ENCODE measurements at places on chromosomes 11 and 22.

GRCh38 chr11:59025097-59025496 is 61.0 kb upstream of the GLYATL1B start:
- DNase-seq = no peak

DNA sequence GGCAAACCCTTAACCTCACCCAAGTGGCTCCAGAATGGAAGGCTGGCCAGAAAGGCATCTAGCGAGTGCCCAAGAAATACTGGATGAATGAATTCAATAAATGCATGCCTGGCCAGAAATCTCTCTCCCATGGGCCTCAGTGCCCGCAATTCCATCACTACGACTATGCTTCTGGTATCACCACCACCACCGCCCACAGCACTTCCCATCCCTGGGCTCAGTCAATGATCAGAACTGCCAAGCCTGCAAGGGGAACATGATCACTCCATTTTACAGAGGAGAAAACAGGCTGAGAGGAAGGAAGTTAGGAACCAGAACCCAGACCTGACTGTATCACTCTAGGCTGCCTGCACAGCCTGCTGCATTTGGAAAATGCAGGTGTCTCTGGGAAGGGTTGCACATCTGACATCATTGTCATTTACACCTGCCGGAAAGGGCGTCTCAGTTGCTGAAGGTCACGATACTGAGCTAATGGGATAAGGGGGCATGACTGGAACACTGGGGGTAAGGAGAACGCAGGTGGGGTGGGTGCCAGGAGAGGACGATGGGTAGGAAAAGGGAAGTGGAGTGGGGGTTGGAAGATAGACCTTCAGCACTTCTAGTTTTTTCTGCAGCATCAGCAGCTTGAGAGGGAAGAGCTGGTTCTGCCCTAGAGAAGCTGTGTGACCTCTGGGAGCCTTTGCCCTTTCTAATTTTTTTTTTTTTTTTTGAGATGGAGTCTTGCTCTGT is 3.2 kb downstream of the GPR152 start:
- no peak for DNase-seq

GRCh38 chr11:65788821-65789220 is 2.0 kb downstream of the OVOL1 start:
- DNase-seq = no peak

GRCh38 chr11:128187835-128188234 is 399.5 kb downstream of the ETS1 start:
- DNase-seq = peak; percentile 80

- peak; percentile 93 for DNase-seq
Measured at GRCh38 chr11:35083431-35084238, 55.3 kb upstream of the CD44 start.

DNA sequence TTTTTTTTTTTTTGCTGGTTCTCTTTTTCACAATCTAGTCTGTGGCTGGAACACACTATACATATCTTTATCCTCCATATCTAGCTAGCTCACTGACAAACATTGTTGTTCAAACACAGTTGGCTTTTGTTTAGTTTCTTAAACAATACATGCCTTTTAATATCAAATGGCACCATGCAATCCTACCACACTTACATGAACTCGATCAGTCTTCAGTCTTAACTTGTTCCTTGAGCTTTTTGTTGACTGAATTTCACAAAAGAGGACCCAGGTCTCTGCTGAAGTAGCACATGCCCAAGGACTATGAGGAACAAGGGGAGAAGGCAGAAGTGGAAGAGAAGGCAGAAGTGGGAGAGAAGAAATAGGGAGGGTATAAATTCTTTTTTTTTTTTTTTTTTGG is 25.5 kb downstream of the TMEM123 start:
- no peak for DNase-seq

GRCh38 chr22:36562261-36562835 is 33.4 kb upstream of the EIF3D start:
- DNase-seq = peak; percentile 51

DNA sequence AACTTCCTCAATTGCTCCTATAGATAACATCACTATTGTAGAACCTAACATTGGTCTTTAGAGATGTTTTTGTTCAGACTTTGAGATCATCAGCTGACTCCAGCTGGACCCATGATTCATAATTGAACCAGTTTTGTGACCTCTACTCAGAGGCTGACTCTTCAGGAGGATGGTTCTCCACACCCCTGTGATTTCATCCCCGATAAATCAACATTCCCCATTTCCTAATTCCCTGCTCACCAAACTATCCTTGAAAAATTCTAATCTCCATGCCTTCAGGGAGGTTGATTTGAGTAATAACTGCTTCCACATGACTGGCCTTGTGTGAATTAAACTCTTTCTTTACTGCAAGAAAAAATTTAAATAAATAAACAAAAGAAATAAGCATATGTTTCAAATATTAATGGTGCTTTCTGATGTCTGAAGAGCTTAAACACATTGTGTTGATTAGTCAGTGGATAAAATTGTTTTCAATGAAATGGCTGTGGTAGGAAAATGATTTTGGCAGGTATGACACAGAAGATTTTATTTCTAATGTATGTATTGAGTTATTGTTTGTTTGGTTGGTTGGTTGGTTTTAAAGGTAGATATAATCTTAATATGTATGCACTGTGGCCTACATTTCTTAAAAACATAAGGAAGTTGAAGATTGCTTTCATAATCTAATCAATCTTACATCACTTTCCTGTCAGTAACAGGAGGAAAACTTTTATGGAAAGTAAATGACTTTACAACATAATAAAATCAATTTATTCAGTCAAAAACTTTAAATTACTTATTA is 427.9 kb upstream of the CCDC179 start:
- peak; percentile 96 for DNase-seq

Measured in foreskin fibroblast (primary cell).